ENCODE measurements at places on chromosomes 5 and 9.

DNA sequence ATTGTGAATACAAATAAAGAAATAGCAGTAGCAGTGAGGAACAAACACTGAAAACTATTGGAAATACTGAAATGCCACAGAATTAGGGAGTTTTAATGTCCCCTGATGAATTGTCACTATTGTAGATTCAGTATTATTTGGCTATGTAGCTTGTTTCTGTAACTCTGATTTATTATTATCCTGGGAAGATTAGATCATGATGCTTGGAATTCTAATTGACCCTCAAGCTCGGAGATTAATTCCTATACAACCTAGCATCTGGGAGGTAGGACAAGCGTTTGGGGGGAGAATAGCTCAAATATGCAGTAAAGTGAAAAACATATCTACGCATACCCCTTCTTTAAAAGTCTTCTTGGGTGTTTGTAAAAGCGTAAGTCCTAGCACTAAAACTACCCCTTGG is 15.1 kb upstream of the MAN2A1 start:
- DNase-seq, result no peak

GRCh38 chr5:127909066-127909465 is 174.5 kb upstream of the SLC12A2 start:
- no peak for DNase-seq

DNA sequence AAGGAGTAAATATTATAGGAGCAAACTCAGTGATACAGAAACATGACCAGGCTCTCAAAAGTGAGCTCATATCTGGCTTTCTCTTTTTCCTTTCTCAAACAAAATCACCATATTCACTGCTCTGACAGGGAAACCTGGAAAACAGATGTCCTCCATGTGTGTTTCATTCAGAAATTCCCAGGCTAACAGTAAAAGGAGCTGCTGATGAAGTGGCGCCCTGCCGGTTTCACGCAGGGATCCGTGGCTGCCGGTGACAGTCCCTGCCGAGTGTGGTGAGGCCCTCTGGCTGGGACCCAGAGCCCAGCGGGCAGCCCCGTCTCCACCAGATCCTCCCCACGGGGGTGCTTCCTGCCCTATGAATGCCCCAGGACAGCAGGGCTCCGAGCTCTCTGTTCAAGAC is 208.1 kb downstream of the GNA14 start:
- no peak for DNase-seq

GRCh38 chr5:67144183-67144639 is 52.4 kb downstream of the CD180 start:
- no peak for DNase-seq

- no peak for DNase-seq
Measured at GRCh38 chr9:113673726-113674125, 202.4 kb upstream of the ZNF618 start.

GRCh38 chr9:116137581-116137980 is 16.0 kb upstream of the PAPPA start:
- DNase-seq, result no peak

DNA sequence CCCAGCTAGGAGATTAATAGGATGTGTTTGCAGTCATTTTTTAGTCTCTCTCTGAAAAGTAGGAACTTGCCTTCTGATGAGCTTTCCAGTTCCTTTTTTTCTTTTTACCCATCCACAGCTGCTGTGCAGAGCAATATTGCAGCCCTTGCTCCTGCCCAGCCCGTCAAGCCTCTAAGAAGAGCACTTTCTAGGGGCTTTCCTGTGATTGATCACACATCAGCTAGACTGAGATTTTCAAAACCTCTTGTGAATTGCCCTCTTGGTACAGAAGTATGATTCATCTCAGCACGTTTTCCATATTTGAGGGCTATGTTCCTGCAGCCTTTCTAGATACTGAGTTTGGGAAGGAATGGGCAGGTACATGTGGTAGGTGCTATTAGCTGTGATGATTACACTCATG is 93.9 kb downstream of the GALNT10 start:
- no peak for DNase-seq

DNA sequence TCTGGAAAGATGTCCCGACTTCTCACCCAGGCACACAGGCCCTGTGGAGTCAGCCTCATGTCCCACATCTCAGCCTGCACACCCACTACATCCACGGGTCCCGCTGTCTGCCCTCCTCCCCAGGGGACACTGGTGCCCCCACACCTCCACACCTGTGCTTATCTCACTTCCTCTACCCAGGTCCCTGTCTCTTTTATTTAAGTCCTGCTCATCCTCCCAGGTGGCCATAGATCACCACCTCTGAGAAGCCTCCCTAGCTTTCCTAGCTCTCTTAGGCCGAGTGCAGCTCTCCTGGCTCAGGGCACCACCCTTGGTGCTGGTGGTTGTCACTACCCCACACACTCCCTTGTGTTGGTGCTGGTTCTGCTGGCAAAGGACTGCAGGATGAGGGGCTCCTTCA is 143.6 kb upstream of the PITX1 start:
- DNase-seq, result no peak

DNA sequence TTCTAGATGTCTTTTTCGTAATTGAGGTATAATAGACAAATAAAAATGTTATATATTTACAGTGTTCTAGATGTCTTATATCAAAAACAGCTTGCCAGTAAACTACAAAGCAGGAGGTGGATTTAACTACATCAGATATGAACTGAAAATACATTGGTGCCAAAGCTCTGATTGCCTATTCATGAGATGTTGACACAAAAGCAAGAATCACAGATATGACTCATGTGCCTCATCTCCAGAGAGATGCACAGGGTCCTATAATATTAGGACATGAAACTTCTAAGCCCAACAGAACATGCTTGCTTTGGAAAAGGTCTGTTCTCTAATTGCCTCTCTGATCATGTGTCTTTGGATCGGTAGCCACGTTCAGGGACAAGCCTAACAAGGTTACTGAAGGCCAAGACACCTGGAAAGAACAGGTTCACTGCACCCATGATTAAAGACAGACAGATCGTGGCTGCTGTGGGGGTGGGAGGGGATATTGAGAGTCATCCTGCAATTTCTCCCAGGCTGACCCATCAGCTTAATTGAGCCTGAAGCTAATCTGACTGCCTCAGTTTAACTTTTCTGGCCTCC is 16.8 kb downstream of the ABCA1 start:
- no peak for DNase-seq
